ENCODE measurements at places on chromosomes 11 and 22. TPM values are rescaled to one million over a fixed set of nuclear protein-coding genes. Genes with fewer than 3 reads are reported as not detected.

The DNAJB13 gene
- 0.52 TPM for total RNA-seq

The SMTNL1 gene
- total RNA-seq = 0.18 TPM

The CHRM4 gene
- 0.27 TPM for total RNA-seq

The NOX4 gene
- total RNA-seq = not detected

The NEU3 gene
- 21.8 TPM for total RNA-seq

The MCM5 gene
- total RNA-seq = 99.6 TPM

The MFRP gene
- not detected for total RNA-seq

The SCGB1D2 gene
- total RNA-seq = not detected

The KDM4E gene
- total RNA-seq = not detected

The SLC22A6 gene
- total RNA-seq = not detected

The SHANK3 gene
- total RNA-seq = 4.5 TPM

The OR2D2 gene
- total RNA-seq = not detected

The NCAM1 gene
- 1.1 TPM for total RNA-seq

The CASTOR1 gene
- total RNA-seq = 7.4 TPM

The CENATAC gene
- 185 TPM for total RNA-seq

The KCNJ1 gene
- total RNA-seq = not detected

The MFNG gene
- 3.6 TPM for total RNA-seq

The SLC22A25 gene
- 0.16 TPM for total RNA-seq

The PLAAT5 gene
- total RNA-seq = 1.2 TPM

The GPR83 gene
- total RNA-seq = 2.8 TPM

The HIRA gene
- 57.6 TPM for total RNA-seq

The PLAAT3 gene
- total RNA-seq = 57.9 TPM

The P2RX3 gene
- not detected for total RNA-seq

The C22orf31 gene
- not detected for total RNA-seq

The TRAF6 gene
- total RNA-seq = 10.9 TPM

The NRGN gene
- total RNA-seq = 7.8 TPM

The SUSD2 gene
- 7.0 TPM for total RNA-seq

The TBX1 gene
- total RNA-seq = 5.3 TPM

The GALNT18 gene
- total RNA-seq = 0.43 TPM

The MIAT gene
- 0.41 TPM for total RNA-seq

The CELSR1 gene
- 29.5 TPM for total RNA-seq

The KIRREL3 gene
- total RNA-seq = not detected

The SYT8 gene
- total RNA-seq = 11.3 TPM

The PSMC3 gene
- total RNA-seq = 191 TPM

The ACTN3 gene
- 0.16 TPM for total RNA-seq

The TNRC6B gene
- 23.5 TPM for total RNA-seq

The PTPN5 gene
- total RNA-seq = not detected

The RASSF10 gene
- 0.91 TPM for total RNA-seq

The SMC1B gene
- total RNA-seq = 5.3 TPM

The HOATZ gene
- not detected for total RNA-seq

The HTR3B gene
- not detected for total RNA-seq

The EIF4ENIF1 gene
- total RNA-seq = 37.0 TPM

The PIK3IP1 gene
- 0.68 TPM for total RNA-seq

The RBMXL2 gene
- not detected for total RNA-seq

The ELF5 gene
- total RNA-seq = 0.11 TPM

The ATP6V1E1 gene
- 147 TPM for total RNA-seq

The INS gene
- total RNA-seq = not detected

The STK33 gene
- total RNA-seq = 0.51 TPM

The PHOX2A gene
- total RNA-seq = not detected

The BDNF gene
- total RNA-seq = 7.2 TPM
